ENCODE measurements at places on chromosomes 16 and 17.

DNA sequence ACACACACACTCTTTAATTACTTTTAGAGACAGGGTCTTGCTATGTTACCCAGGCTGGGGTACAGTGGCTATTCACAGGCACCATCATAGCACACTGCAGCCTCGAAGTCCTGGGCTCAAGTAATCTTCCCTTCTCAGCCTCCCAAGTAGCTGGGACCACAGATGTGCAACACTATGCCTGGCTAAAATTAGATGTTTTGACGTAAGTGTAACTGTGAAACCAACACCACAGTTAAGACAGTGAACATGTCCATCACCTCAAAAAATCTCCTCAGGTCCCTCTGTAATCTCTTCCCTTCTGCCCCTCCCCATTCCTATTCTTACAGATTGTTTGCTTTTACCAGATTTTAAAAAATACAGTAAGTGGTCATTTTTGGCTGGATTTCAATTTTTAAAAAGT is 66.7 kb downstream of the RPGRIP1L start:
- DNase-seq: no peak

GRCh38 chr17:81379523-81379942 is 15.7 kb upstream of the BAHCC1 start:
- peak; percentile 96 for DNase-seq

GRCh38 chr16:28904828-28905227 is 20.2 kb downstream of the RABEP2 start:
- no peak for DNase-seq

GRCh38 chr17:4609761-4610160 is 25.4 kb downstream of the SMTNL2 start:
- no peak for DNase-seq

DNA sequence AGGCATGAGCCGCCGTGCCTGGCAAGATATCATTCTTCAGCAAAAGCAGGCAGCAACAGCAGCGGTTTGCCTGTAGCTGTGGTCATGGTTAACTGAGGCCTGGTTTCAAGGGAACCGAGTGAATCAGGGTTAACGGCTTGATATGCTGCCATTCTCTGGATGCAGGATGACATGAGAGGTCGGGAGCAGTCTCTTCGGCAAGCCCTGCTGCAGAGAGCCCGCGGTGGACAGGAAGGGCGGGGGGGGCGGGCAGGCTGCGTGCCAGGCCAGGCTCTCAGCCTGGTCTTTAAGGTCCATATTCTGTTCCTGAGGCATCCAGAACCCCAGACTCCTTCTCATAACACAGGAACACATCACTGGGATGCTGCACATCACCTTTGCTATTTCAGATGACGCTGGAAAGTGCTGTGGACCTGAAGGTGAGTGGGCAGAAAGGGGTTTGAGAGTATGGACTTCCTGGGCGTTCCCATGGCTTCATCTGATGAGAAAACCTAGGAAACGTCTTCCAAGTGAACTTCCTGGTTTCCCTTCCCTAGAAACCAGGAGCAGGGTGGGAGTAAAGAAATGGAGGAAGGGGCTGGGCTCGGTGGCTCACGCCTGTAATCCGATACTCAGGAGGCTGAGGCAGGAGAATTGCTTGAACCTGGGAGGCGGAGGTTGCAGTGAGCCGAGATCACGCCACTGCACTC is 165.6 kb upstream of the RPH3AL start:
- no peak for DNase-seq

DNA sequence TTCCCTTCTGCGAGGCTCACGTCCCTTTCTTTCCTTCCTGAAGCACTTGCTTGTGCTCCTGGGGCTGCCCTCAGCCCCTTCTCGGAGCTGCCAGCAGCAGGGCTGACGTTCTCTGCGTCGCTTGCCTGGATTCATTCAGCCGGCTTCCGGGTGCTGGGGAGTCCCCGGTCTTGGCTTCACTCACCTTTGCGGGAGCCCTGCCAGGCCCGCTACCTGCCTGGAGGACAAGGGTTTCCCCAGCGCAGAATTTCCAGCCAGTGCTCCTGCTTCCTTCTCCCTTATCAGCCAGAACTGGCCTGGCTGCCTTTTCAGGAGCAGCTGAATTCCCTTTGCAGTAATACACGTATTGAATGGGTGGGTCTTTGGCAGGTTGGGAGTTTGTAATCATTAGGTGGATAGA is 22.1 kb upstream of the IL17C start:
- DNase-seq: peak; percentile 25

GRCh38 chr16:89958068-89958467 is 9.5 kb downstream of the DEF8 start:
- DNase-seq: peak; percentile 27

DNA sequence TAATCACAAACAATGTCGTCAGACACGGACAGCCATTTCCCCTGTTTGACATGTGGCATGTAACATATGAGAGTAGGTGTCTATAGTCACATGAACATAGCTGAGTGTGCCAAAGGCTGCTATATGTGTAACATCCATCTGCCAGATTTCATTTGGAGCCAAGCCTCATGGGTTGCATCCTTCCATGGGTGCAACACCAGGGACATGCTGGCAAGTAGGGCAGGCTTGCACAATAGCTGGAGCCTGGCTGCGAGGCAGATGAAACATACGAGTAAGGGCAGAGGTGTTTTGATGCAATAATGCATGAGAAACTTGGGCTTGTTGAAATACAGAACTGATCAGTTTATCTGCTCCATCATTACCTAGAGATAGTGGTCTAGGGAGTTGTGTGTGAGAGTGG is 9.0 kb upstream of the ZNF689 start:
- no peak for DNase-seq

GRCh38 chr16:314795-315299 is 31.9 kb downstream of the PDIA2 start:
- DNase-seq: no peak

- DNase-seq: no peak
These were observed 18.6 kb upstream of the SLC5A10 start for GRCh38 chr17:18933102-18934058.

DNA sequence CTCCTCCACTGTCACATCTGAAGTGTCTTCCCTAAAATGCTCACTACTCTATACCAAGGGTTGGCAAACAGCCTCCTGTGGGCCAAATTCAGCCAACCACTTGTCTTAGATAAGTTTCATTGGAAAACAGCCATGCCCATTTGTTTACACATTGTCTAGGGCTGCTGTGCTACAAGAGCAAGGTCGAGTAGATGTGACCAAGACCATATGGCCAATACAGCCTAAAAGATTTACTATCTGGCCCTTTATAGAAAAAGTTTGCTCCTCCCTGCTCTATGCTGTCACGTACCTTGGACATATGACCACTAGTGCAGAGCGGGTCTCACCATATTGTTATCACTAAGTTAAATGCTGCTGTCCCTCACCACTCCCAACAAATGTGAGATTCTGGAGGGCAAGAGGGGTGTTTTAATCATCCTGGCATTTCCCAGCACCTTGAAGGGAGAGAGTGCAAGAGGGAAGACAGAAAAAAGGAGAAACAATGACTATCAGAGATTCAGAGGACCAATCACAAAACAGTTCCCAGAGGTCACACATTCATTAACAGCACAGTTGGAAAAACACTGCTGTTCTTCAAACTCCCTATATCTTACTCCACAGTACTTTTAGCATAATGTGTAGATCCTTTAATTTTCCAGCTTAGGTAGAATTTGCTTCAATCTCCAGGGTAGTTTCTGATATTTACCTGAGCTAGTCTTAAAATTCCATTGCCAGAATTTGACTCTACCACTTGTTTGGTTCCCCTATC is 13.2 kb downstream of the LSM12 start:
- peak; percentile 27 for DNase-seq

DNA sequence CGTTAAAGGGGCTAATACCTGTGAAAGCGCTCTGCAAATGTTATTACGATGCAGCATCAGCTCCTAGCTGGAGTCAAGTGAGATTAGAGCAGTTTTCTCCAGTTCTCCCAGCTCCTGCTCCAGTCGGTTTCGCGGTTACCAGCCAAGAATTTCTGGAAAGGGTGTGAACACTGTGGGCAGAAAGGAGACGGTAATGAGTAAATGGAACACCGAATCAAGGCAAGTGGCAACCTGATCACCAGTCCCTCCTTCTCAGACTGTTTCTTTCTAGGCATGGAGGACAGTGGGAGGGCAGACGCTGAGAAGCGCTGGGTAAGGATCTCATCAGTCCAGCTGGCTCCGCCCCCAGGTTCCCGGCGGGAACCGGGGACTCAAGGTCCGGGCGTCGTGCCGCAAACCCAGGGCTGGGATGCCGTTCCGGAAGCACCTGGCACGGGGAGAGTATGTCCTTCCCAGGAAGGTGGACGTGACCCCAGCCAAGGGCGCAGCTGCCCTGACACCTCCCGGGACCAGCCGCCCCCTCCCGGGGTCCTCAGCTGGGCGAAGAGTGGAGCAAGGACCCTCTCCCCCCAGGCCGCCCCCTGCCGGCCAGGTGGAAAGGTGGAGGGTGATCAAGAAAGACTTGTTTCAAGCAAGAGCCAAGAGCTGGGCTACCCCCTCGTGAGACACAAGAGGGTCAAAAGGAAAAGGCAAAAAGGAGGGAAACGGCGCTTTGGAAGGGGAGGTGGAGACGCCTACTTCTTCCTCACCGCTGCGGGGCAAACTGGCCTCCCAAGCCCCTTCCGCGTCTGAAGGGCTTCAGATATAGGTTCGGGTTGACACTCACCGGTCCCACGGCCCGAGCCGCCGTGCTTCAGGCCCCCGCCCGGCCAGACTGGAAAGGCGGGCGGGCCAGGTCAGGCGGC is 481 bp downstream of the MYO19 start:
- peak; percentile 88 for DNase-seq

GRCh38 chr16:51524555-51525373 is 373.7 kb upstream of the SALL1 start:
- DNase-seq: peak; percentile 14

DNA sequence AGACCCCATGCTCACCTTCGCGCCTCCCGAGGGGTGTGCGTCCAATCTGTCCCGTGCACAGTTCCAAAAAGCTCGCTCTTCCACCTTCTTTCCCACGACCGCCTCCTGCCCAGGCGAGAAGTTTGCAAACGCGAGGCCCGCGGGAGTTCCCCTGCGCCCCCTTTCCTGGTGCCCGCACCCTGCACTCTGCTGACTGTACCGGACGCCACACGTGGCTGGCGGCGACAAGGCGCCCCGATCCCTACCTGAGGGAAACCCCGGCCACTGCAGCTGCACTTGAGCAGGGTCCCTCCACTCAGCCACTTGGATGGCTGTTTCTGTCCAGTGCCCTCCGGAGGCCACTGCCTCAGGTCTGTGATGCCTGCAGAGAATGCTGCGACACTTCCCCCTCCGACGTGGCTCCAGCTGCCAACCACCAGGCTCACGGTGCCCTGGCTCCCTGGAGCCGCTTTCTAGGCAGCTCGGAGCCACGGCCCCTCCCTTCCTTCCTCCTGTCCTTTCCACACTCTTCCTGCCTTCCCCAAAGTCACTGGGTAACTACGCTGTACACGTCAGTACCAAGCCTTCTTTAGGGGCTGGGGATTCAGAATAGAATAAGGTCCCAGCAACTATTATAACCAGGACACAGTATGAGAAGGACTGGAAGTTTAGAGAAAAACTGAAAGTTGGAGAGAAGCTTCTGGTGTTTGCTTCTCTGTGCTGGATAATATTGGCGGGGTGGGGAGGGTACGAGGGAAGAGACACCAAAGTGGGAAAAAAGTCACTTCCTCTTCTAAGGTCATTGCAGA is at the start of gene MLKL:
TSS of gene MLKL (minus strand) at position 425 of the 788 bp plus-strand sequence. CDS start 5,105 bp downstream, outside the sequence.
- peak; percentile 70 for DNase-seq

GRCh38 chr17:18267366-18267765 is 6.9 kb downstream of the MIEF2 start:
- DNase-seq: no peak

GRCh38 chr16:71311553-71312158 is 22.5 kb upstream of the CMTR2 start:
- DNase-seq: peak; percentile 33

- DNase-seq: no peak
These were observed 14.7 kb downstream of the SPNS2 start for GRCh38 chr17:4513113-4514032.

DNA sequence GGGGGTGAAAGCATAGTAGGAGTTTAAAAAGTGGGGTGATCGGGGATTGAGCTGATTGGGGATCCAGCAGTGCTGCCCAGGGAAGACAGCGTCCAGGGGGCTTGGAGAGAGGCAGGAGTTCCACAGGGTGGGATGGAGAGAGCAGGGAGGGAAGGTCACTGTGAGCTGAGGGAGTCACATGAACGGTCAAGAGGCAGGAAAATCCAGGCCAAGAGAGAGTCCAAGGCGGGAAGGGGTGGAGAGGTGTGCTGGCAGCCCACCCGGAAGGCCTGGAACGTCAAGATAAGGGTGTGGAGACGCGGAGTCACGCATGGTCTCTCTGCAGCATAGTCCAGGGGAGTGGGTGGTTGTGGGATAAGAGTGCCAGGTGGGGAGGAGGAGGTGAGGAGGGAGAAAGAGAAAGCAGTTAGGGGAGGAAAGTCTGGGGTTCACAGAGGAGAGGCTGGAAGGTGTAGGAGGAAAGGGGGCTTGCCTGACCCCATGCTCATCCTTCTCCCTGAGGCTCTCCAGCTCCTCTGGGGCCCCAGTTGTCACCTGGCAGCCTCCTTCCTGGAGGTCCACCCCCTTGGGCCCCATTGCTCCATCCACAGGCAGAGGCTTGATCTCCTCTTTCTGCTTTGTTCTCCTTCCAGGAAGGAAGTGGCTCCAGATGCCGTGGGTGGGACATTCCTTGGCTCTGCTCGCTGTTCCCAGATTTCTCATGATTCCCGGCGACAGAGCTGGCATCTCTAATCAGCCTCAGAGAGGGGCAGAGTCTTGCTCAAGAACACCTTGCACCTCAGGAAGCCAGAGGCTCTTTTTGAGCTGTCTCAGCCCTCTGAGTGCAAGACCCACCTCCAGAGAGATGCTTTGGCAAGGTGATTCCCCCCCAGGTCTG is 28.7 kb downstream of the CCR7 start:
- DNase-seq: no peak

DNA sequence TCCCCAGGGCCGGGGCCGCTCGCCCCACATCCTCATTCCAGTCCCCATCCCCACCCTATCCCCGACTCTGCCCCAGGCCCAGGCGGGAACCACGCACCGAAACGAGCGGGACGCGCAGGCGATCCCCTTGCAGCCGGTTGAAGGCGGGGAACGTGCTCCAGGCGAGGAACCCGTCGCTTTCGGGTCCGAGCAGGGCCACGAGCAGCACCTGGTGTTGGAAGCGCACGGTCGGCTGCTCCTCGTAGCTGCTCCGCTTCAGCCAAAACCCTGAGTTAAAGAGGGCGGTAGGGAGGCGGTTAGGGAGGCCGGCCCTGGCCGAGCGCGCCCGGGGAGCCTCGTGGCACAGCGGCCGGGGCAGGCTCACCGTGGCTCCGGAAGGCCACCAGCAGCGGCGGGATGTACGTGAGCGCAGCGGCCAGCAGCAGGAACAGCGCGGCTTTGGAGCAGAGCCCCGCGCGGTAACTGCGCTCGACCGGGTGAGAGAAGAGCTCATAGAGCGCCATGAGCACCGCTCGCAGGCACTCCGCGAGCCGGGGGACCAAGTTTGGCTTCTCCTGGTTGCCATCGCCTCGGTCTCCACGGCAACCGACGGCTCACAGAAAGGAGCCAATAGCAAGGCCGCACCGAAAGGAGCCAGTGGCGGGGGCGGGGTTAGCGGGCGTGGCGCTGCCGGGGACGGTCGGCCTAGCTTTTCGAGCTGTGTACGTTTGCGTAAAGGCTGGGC is at the start of gene TMEM231:
TSS of gene TMEM231 (minus strand) at position 546 of the 724 bp plus-strand sequence. CDS start at position 503, 43 bp downstream.
- DNase-seq: peak; percentile 96
